Inflammatory macrophage treated with lipopolysaccharide for 1 hour (primary cell): ENCODE measurements at places on chromosomes 2 and 18.

DNA sequence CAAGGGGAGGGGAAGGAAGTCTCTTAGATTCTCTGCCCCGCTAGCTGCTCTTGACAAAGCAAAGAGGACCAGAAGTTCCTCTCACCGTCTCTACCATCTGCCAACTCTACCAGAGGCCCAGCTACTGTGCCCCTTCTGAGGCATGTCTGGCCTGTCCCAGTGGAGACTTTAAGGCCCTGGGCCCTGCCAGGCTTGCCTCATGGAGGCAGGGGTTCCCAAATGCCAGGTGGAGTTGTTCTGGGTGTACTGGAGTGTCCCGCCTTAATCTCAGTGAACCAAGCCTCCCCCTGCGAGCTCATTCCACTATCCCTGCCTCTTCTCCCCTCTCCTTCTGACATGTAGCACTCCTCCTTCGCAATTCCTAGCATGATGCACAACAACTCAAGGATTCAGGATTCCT, 2.2 kb downstream of the HOXD12 start:
- no peak for DNase-seq

- DNase-seq = no peak
These were observed 589.9 kb downstream of the XIRP2 start for GRCh38 chr2:167478196-167478595.

DNA sequence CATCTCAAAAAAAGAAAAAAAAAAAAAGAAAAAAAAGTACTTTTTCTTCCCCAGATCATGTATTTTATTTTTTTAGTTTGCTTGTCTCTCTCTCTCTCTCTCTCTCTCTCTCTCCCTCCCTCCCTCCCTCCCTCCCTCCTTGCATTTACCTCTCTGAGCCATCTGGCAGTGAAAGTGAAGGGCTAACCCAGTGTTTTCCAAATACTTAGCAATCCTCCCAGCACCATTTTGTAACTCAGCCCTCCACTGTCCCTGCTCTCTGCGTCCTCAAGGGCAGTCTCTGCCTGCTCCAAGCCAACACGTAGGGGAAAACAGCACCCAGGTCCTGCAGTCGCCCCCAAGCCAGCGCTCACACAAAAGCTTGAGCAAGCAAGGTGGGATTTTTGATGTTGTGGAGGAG, 19.6 kb upstream of the TEX44 start:
- DNase-seq = no peak

DNA sequence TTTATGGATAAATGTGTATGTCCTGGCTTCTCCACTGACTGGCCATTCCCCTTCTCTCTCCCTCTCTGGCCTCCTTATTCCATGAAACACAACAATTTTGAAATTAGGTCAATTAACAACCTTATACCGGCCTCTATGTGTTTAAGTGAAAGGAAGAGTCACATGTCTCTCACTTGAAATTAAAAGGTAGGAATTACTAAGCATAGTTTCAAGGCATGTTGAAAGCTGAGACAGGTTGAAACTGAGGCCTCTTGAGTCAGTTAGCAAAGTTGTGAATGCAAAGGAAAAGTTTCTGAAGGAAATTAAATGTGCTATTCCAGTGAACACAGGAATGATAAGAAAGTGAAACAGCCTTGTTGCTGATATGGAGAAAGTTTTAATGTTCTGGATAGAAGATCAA, 69.7 kb downstream of the ADAM23 start:
- DNase-seq = no peak

DNA sequence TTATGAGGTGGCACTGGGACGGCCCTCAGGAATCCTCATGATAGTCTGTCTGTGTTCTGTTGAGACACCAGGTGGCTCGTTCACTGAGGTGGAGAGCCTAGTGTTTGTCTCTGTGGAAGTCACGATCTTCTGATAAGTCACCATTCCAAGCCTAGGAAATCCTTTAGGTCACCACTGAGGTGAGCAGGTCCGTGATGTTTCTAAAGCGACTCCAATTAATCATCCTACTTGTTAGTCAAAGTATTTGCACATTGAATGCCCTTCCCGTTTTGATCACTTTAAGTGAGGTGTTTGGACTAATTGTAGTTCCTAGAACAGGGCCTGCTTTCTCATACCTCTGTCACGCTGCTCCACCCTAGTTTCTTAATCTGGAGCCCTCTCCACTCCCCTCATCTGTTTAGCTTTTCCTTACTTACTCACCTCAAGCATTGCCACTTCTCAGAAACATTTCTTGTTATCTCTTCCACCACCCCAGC, 28.0 kb upstream of the DSG3 start:
- DNase-seq = no peak

GRCh38 chr18:69770238-69770637, 177.4 kb downstream of the CD226 start:
- no peak for DNase-seq

GRCh38 chr18:76367168-76368125, 127.6 kb downstream of the ZNF516 start:
- no peak for DNase-seq

GRCh38 chr2:42804891-42805290, 12.5 kb upstream of the HAAO start:
- no peak for DNase-seq

GRCh38 chr2:68193787-68194372, 36.2 kb downstream of the PNO1 start:
- DNase-seq = no peak

GRCh38 chr18:21496277-21496835, 104.1 kb downstream of the ESCO1 start:
- no peak for DNase-seq

GRCh38 chr2:187532333-187533120, 21.7 kb downstream of the TFPI start:
- DNase-seq = no peak

GRCh38 chr2:120312076-120312475, 33.9 kb upstream of the INHBB start:
- DNase-seq = no peak

- no peak for DNase-seq
These were observed 29.0 kb upstream of the GIGYF2 start for GRCh38 chr2:232667989-232668583.

DNA sequence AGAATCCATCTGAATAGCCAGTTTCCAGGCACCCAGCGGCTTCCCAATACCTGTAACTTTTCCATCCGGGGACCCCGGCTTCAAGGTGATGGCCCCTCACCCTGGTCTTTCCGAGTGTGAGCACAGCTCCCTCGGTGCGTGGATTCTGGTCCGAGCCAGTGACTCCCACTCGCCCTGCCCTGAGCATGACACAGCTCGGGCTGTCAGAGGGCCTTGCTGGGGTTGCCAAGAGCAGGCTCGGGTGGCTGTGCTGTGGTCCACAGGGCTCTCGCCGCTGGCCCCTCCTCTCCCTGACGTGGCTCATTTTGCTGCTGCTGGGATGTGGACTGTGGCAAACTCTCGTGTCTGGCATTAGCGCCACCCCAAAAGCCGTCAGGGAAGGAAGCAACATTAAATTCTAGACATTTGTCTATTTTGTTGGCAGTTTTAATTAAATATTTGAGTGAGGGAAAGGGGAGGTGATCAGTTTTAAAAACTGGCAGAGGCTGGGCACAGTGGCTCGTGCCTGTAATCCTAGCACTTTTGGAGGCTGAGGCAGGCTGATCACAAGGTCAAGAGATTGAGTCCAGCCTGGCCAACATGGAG, 5.6 kb upstream of the ESPNL start:
- no peak for DNase-seq

DNA sequence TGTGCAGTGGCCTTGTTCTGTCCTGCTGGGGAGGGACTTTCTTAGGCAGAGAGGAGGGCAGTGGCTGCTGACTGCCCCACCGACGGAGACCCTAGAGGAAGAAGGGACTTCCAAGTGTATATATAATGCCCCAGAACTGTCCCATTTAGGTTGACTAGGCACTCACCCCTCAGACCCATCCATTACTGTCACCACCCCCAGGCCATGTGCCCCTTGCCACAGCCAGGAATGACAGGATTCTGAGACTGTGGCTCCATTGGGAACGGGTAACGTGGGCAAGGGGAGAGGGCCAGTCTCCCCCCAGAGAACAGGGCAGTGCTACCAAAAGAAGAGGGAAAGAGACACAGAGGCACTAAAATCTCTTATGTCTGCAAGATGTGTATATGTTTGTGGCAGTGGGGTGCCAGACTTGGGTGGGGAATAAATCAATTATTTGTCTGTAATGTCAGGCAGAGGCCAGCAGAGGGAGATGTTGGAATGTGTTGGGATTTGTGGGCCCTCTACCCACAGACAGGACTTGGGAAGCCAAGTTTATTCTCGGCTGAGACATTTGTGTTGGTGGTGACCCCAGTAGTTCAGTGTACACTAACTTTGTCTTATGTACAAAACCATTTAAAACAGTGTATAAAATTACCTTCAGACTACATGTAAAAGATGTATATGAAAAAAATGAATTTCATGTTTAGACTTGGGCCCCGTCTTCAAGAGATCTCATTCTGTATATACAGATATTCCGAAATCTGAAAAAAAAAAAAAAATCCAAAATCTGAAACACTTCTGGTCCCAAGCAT, 24.0 kb upstream of the TMEM37 start:
- DNase-seq = peak; percentile 45

DNA sequence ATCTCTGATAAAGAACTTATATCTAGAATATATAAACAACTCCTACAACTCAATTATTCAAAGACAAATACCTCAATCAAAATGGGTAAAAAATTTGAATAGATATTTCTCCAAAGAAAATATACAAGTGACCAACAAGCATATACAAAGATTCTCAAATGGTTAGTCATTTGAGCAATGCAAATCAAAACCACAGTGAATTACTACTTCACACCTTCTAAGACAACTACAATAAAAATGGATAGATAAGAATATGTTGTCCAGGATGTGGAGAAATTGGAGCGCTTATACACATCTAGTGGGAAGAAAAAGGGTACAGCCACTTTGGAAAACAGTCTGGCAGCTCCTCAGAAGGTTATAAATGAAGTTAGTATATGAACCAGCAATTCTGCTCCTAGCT, 332.9 kb downstream of the TGIF1 start:
- no peak for DNase-seq

DNA sequence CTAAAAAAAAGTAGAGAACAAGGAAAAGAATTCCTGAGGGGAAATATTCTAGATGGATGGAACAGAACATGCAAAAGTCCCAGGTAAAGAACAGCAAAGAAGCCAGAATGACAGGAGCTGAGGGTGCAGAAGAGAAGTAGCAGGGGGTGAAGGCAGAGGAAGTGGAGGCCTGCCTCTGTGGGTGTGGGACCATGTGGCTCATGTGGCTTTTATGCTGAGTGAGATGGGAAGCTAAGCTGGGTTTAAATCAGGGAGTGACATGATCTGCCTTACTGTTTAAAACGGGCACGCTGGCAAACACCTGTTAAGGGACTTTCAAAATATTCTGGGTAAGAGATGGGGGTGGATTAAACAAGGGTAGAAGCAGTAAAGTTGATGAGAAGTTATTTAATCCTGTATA, 40.0 kb downstream of the GKN2 start:
- DNase-seq = peak; percentile 57

DNA sequence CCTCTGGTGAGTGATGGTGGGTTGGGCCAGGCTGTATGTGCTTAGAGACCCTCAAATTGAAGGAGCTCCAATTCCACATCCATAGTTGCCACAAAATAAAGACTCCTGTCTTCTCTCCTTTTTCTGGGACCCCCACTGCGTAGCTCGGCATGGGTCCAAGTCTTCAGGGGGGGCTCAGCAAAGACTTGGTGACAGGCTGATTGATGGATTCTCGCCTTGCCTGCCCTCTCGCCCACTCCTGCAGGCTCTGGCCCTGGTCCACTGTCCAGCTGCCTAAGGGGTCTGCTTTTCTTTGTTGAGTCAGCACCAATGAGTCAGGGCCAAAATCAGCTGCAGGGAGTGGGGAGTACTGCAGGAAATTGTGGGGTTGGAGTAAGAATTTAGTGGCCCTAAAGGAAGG, 21.5 kb downstream of the RPL37A start:
- no peak for DNase-seq

DNA sequence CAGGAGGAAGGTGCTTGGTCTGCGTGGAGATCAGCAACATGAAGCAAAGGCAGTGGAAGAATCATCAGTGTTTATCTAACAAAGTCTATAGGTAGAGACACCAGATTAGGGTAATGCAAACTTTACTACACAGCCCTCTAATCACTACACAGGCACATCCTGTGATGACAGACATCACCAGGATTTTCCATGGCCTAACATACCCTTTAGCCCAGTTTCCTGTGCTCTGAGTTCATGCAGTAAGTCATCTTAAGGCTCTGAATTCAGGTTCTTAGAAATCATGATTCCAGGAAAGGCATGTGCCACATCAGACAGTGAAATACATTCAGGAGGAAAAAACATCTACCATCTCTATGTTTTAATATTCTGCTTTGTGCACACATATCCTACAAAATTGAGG, 708.5 kb upstream of the SLC8A1 start:
- no peak for DNase-seq
